ENCODE measurements at places on chromosomes 3 and 15. TPM values are rescaled to one million over a fixed set of nuclear protein-coding genes. Genes with fewer than 3 reads are reported as not detected.
A peak's percentile ranks its signal among the peaks of the same experiment; 100 is the strongest.

The GOLGA6L4 gene
- polyA plus RNA-seq, result 12.0 TPM

DNA sequence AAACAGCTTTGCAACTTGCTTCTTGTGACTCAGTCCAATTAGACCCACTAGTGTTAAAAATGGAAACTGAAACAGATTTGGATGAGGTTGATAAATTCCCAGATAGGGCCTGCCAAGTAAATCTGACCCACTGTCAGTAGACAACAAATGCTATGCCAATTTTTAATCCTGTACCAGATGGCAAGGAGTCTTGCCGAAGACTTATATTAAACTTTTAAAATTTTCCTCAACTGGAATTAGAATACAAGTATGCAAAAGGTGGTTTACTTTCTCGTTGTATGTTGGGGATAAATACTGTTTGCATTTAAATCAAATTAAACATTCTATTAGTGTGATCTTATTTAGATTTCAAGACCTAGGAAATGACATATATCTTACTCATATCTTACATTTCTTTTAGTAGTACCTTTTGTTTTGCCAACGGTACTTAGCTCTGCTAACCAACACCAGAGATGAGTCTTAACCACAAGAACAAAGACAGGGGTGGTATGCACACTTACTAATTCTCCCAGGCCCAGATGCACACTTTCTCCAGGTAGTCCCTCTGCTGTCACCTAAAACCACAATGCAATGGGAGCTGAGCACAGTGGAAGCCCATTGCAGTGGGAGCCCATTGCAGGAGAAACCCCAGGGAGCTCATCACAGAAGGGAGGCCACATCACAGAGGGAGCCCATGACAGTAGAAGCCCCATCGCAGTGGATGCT lies 77.8 kb downstream of the WWTR1 start:
- no peaks in the 10 kb centered on the region for H3K4me1 ChIP-seq
- H3K27ac ChIP-seq, result no peak overlapping the region
- H3K36me3 ChIP-seq, result no peaks in the 10 kb centered on the region
- DNase-seq, result no peak
- H3K4me3 ChIP-seq, result no peak overlapping the region
- H3K27me3 ChIP-seq, result no peaks in the 10 kb centered on the region

DNA sequence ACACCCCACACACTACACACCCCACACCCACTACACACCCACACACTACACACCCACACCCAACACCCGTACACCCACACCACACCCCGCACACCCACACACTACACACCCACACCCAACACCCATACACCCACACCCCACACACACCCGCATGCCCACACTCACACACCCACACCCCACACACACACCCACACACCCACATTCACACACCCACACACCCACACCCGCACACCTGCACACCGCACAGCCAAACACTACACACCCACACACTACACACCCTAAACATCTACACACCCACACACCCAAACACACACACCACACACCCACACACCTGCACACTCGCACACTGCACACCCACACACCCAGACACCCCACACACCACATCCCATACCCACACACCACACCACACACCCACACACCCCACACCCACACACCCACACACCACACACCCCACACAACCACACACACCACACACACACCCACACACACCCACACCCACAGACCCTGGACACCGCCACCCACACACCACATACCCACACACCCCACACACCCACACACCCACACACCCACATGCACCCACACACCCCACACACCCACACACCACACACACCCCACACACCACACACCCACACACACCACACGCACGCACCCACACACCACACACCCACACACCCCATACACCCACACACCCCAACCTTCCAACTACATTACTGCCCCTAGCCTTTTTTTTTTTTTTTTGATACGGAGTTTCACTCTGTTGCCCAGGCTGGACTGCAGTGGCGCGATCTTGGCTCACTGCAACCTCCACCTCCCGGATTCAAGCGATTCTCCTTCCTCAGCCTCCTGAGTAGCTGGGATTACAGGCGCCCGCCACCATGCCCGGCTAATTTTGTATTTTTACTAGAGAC lies 16.9 kb downstream of the CEP19 start:
- no peak overlapping the region for H3K4me3 ChIP-seq
- H3K27ac ChIP-seq, result peak overlapping the region; percentile 52
- no peaks in the 10 kb centered on the region for H3K36me3 ChIP-seq
- peaks cover 3% of the 10 kb centered on the region for H3K4me1 ChIP-seq
- no peaks in the 10 kb centered on the region for H3K27me3 ChIP-seq

DNA sequence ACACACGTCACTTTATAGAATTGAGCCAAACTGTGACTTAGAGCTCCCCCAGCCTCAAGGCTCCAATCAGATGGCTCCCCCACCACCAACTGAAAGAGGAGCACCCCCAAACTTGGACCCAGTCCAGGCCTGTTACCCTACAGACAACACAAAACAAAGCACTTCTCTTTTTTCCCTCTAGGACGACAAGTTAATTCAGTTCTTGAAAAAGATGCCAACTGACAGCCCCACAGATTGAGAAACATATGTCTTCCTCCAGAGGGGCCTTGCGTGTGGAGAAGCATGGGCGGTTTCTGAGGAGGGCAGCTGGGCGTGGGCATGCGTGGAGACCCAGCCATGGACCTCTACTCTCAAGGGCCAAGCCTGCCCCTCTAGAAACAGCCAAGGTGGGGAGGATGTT lies 229.5 kb downstream of the SHQ1 start:
- DNase-seq, result no peak
- no peak overlapping the region for H3K27ac ChIP-seq
- no peaks in the 10 kb centered on the region for H3K36me3 ChIP-seq
- peaks cover 16% of the 10 kb centered on the region for H3K4me1 ChIP-seq
- no peaks in the 10 kb centered on the region for H3K27me3 ChIP-seq
- no peak overlapping the region for H3K4me3 ChIP-seq

DNA sequence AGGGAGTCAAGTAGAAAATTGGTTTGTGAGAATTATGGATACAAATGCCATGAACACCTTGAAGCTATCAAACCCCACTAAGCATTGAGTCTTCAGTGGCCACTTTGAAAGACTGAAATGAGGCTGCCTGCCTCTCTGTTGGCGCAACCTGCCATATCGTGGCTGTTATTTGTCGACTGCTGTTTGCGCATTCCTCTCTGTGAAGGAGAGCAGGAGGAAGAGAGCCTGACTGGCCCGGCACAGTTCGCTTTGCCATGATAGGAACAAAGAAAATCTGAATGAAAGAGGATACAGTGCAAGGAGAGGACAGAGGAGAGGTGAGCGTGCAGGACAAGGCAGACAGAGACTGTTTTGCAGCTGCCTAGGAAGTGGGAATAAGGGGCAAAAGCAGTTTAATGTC lies 289.4 kb downstream of the RYR3 start:
- H3K36me3 ChIP-seq, result no peaks in the 10 kb centered on the region
- H3K4me1 ChIP-seq, result no peaks in the 10 kb centered on the region
- H3K27ac ChIP-seq, result no peak overlapping the region
- H3K27me3 ChIP-seq, result no peaks in the 10 kb centered on the region
- no peak overlapping the region for H3K4me3 ChIP-seq
- DNase-seq, result no peak

DNA sequence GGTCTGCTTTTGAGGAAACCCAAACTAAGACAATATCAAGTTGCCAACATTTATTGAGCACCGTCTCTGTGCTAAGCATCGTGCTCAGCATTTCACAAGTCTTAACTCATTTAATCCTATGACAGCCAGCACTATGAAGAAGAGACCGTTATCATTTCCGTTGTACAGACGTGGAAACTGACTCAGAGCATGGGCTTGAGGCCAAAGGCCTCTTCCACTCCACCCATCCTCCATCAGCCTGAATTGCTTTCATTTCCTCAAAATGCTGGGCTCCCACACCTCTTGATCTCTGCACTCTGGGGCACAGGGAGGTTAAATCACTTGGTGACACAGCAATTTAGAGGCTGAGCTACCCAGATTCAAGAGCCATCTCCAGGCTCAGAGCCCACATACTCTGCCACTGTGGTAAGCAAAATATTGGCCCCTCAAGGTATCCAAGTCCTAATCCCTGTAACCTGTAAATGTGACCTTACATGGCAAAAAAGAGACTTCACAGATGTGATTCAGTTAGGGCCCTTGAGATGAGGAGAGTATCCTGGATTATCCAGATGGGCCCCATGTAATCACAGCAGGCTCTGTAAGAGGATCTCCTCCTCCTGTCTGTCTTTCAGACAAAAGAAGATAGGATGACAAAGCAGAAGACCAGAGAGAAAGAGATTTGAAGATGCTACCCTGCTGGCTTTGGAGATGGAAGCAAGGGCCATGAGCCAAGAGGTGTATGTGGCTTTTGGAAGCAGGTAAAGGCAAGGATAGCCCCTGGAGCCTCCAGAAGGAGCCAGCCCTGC lies 24.3 kb upstream of the FLNB start:
- peaks cover 24% of the 10 kb centered on the region for H3K4me1 ChIP-seq
- no peak for DNase-seq
- H3K27me3 ChIP-seq, result no peaks in the 10 kb centered on the region
- H3K4me3 ChIP-seq, result no peak overlapping the region

Data from thymus (tissue), 14 donors.